ENCODE measurements at places on chromosomes 12 and 14.

GRCh38 chr14:32430326-32430725 is 101.2 kb downstream of the AKAP6 start:
- no peak for DNase-seq

DNA sequence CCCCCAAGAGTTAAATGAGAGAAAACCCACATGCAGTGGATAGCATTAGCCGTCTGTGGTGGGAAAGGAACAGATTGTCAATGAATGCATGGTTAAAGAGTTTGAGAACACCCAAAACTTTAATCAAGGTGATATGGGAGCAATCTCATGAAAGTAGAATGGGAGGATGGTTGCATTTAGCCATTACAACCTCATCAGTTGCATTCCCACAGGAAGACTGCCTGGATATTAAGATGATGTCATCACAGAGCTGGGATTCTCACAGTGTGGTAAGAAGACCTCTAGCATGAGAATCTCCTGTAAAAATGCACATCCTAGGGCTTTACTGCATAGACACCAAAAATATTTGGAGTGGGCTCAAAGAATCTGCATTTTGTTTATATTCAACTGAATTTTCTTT is 284.9 kb downstream of the RGS6 start:
- DNase-seq: no peak

- DNase-seq: no peak
These were observed 292.4 kb downstream of the DUSP6 start for GRCh38 chr12:89059721-89060541.

GRCh38 chr12:59946635-59947034 is 350.8 kb downstream of the SLC16A7 start:
- DNase-seq: no peak

- DNase-seq: no peak
These were observed 125.0 kb upstream of the CCND2 start for GRCh38 chr12:4148418-4149056.

- no peak for DNase-seq
These were observed 151.2 kb upstream of the KRR1 start for GRCh38 chr12:75662511-75663159.

DNA sequence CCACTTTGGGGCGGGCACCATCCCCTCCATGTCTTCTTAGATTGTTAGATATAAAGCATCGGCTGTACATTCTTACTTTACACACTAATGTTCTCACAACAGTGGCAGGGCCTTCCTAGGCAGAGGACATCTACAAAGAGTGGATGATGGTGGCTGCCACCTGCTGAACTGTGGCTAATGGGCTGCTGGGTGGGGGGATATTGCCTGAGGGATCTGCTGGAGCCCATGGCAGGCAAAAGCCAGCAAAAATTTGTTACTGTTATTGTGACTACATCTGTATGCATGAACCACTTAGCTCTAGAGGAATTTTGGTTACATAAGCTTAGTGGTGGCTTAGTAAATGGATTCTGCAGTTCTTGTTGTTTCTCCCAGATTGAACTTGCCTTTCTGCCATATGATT is 52.6 kb downstream of the DIP2B start:
- DNase-seq: no peak

DNA sequence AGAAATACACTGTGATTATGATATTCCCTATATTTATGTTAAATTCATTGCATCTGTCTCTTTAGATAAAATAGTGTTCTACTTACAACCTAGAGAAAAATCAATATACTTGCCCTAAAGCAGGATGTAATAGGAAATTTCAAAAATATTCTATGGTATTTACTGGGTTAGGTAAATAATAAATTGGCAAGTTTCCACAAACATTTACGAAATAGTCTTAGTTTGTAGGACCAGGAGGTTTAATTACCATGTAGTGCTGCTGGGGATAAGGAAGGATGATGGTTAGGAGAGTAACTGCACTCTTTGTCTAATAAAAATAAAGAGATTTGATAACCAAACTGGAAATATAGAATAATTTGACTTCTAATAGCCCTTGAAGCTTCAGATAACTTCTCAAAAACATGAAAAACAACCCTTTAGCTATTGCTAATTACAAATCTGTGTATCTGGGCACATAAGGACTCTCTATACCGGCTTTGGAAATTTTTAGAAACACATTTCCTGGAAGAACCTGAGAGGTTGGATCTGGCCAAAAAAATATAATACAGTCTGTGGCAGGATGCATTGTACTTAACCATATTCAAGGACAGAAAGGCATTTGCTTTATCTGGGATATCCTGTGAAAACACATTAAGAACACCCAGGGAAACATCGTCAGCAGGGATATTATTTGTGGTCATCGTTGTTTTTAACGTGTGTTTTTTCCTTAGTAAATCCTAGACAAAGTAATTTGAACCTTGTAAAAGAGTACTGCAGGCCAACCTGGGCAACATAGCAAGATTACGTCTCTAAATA is 36.7 kb upstream of the TMCC3 start:
- DNase-seq: no peak

- no peak for DNase-seq
These were observed 327.5 kb upstream of the PDE3A start for GRCh38 chr12:20040831-20041230.

GRCh38 chr12:131505561-131505960 is 205.3 kb upstream of the SFSWAP start:
- peak; percentile 2 for DNase-seq

- no peak for DNase-seq
These were observed 309.4 kb downstream of the KCNC2 start for GRCh38 chr12:74900232-74900631.

GRCh38 chr12:55707841-55708694 is at the start of gene ITGA7:
TSS of gene ITGA7 (minus strand) at chr12:55707904. CDS start at chr12:55707682, 222 bp downstream.
- DNase-seq: no peak

- no peak for DNase-seq
These were observed 67.5 kb downstream of the SLC41A2 start for GRCh38 chr12:104890476-104891096.

DNA sequence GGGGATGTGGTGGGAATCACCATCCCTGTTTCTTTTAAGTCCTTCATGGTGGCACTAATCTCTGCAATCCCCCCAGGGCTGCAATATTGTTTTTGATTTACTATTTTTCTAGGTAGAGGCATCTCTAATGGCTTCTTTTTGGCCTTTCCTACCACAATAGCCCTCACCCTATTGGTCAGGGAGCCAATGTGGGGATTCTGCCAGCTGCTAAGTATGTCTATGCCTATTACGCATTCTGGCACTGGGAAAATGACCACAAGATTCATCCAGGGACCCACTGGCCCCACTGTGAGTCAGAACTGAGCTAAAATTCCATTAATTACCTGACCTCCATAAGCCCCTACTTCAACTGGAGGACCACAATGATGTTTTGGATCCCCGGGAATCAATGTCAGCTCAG is 15.9 kb upstream of the GLIPR1L2 start:
- no peak for DNase-seq

DNA sequence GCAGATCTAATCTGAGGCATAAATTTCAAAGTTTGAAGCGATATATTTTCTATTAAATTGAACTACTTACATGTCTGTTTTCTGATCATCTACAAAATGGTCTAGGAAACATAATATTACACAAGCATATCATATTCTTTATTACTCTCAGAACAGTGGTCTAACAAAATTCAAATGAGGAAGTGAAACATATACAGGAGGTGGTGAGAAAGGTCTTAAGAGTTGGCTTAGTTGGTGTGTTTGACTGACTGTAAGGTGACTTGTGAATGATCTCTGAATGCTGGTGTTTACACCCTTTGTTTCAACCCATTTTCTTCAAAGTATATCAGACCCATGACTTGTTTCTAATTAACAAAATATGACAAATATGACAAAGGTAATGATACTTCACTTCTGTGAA is 1156.8 kb downstream of the SLC16A7 start:
- no peak for DNase-seq

GRCh38 chr14:89386212-89386886 is 30.7 kb downstream of the FOXN3 start:
- no peak for DNase-seq

- DNase-seq: no peak
These were observed 141.6 kb downstream of the GPHN start for GRCh38 chr14:66649498-66649897.

DNA sequence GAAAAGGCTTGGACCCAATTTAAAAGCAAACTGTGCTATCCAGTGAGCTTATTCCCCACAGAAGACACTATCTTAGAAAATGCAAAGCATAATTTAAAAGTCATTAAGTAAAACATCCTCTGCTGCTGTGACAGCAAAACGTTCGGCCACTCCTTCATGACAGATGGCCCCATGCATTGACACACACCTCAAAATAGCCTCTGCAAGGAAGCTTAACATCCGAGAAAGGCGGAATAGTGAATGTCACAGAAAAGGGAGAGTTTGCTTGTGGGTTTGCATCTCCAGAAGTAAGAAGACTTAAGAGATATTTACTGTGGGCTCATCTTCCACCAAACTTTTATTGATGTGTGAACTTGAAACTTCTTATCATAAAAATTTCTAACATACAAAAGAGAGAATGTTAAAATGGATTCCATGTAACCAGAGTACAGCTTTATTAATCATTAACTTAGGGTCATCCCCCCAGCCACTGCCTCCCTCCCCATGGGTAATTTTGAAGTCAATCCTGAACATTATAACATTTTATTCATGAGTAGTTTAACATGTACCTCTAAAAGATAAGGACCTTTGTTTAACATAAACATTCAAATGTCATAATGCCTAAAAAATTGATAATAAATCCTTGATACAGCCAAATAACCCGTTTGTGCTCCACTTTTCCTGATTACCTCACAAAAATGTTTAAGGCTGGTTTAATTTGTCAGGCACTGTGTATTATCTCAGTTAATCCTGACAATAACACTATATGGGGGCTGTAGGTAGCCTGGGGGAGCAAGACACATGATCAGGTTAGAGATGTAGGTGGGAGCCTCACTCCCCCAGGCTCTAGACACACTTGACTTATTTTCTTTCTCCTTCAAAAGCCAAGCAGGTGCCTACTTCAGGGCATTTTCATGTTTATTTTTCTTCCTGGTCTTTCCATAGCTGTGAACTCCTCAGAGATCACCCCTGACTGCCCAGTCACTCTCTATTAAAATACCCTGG is 119.7 kb upstream of the TMCC3 start:
- DNase-seq: no peak

- no peak for DNase-seq
These were observed 19.4 kb downstream of the KTN1 start for GRCh38 chr14:55599250-55599879.

- DNase-seq: no peak
These were observed 457.1 kb downstream of the DAD1 start for GRCh38 chr14:22131749-22132476.

DNA sequence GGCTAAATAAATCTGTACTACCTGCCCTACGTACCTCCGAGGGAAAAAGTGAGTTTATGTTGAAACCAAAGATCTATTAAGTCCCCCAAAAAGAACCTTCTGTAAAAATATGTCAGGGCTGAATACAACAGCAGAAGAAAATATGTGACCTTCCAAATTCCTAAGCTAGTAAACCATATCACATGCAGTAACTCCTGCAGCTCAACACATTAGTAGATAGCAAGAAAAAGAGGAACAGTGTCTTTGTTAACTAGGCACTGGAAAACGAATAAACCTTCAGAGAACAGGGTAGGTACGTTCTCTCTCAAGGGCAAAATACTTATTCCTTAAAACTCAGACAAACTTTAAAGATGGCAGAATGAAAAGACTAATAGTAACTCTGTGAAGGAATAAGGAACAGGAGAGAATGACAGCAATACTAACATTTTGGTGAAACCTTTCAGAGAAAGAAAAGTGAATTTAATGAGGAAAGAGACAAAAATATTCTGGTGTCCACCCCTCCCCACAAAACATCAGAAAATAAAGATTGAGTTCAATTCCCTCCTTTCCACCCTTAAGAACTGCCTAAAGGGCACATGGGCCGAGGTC is 18.0 kb downstream of the CBX5 start:
- no peak for DNase-seq

DNA sequence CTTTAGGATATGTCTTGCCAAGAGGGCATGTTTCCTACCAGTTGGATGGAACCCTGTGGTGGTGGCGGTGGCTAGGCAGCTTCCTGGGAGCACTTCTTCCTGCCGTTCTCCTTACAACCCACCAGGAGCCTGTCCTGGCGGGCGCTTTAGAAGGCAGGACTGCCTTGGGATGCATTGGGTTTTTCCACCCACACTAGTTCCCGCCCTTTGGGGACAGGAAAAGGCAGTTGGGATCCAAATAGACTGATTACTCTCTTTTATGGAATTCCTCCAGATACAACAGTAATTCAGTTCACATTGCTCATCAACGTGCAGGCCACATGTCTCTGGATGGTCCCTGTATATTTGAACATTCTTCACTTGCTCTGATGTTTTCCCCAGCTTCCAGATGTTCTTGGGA is 305.7 kb upstream of the SSTR1 start:
- no peak for DNase-seq

- DNase-seq: no peak
These were observed 228.3 kb downstream of the RAD51B start for GRCh38 chr14:68047906-68048305.

- DNase-seq: no peak
These were observed 218.1 kb downstream of the GLT1D1 start for GRCh38 chr12:129071362-129071761.

- DNase-seq: no peak
These were observed 64.2 kb downstream of the TSPAN11 start for GRCh38 chr12:30990776-30991175.

Measured in putamen (tissue), 1 donor.